Stimulated activated CD4-positive, alpha-beta T cell treated with anti-CD3 and anti-CD28 coated beads, Interleukin-1b, Interleukin-23, amount 100 ng/mL, for 4 hours (primary cell): ENCODE measurements at places on chromosomes 1 and 21.
A peak's percentile ranks its signal among the peaks of the same experiment; 100 is the strongest.

GRCh38 chr1:9198538-9199361 is 35.8 kb upstream of the H6PD start:
- DNase-seq = no peak

GRCh38 chr1:52158218-52158617 is 16.3 kb downstream of the ZFYVE9 start:
- no peak for DNase-seq

GRCh38 chr1:155504207-155504606 is 58.4 kb downstream of the ASH1L start:
- no peak for DNase-seq

- no peak for DNase-seq
Observed at GRCh38 chr21:41875086-41875485, 4.1 kb downstream of the PRDM15 start.

DNA sequence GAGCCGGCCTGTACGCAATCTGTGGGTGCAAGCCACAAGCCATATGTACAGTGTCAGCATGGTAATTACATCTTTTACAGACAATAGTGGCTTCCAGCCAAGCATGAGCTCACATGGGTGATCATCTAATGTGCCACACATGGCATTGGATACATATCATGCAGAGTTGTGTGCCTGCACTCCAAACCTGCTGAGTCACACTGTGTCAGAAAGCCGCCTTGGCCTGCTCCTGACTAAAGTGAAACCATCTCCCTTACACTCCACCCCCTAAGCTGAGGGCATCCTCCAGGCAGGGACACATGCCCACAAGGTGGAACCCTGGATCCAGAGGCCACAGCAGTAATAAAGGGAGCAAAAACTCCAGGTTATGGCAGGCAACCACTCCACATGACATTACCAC is 72.5 kb downstream of the KCNT2 start:
- DNase-seq = no peak

DNA sequence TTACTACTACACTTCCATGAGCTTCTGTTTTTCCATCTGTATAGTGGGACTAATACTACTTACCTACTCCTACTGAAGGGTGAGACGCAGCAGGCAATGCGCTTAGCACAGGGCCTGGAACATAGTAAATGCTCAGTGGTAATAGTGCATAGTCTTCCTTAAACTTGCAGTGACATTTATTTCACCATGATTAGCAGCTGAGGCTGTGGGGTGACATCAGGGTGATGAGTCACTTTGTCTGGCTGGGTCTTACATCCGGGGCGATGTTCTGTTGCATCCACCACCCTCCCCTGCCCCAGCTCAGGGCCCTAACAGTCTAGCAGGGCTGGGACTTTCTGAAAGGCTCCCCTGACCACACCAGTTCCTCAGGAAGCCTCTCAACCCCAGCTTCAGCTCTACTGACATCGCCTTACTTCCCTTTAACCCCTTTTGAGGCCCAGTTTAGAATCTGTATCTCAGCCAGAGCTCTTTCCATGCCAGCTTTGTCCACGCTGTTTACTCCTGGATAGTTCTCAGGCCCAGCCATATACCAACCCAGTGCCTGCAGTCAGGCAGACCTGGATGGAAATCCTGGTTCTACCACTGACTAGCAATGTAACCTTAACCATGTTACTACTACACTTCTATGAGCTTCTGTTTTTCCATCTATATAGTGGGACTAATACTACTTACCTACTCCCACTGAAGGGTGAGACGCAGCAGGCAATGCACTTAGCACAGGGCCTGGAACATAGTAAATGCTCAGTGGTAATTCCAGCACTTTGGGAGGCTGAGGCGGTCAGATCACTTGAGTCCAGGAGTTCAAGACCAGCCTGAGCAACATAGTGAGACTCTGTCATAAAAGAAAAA is 66.3 kb downstream of the CD58 start:
- DNase-seq = peak; percentile 51

GRCh38 chr21:33126569-33126968 is 56.6 kb downstream of the OLIG1 start:
- DNase-seq = no peak

GRCh38 chr21:26127918-26128317 is 42.7 kb downstream of the APP start:
- DNase-seq = no peak

DNA sequence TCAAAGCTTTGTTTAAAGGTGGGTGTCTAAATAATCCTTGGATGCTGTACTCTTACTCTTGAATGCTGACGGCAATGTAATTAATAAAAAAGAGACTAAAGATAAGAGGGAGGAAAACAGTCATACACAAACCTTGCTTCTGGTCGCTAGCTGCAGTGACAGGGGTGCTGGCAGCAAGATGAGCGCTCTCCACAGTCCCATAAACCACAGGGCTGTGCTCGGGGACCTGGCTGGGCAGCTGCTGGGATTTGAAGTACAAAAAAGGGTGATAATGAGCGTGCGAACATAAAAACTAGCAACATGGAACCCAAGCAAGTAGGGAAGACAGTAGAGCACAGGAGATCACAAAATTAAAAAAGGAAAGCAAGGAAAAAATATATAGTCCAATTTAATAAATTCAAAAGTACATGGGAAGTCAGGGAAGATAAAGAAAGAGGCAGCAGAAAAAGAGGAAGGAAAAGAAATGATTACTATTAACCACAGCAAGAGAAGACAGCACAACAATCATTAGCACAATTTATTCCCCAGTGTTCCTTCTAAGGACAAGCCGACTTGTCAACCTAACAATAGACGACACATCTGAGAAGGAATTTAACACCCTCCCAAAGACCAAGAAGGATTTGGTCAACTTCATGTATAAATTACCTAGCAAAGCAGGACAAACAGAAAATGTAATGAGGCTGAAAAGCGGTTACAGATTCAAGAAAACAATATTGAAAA is 162.9 kb upstream of the HP1BP3 start:
- no peak for DNase-seq

GRCh38 chr1:234911787-234912186 is 216.8 kb downstream of the TOMM20 start:
- DNase-seq = no peak

DNA sequence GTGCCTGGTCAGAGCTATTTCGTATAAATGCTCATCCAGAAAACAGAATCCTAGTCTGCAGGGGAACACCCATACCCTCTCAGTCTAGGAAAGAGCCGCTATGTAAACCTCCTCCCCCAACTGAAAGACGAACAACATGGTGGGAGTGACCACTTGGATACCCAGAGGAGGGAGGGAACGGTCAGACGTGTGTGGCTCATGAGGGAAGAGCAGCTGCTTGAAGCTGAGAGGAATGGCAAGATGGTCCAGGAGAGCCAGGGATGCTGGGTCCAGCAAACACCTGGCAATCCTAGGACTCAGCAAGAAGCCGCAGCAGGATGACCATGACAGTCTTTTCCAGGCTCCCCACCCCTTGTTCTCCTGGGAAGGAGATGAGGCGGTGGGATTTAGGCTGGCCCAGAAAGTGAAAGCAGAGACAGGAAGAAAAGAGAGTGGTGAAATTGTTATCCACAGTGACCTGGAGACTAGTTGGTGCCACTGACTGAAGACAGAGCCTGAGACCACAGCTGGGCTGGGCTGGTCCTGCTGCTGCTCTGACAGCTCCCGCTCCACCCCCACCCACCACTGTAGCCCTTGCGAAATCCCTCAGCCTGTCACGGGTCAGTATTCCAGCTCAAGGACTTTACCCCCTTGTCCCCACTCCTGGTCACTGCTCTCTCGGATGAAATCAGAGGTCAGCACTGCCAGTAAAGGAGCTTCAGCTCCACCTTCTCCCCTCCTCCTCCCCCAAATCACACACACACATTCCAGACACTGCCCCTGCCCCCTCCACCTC is 3.6 kb downstream of the CERS2 start:
- DNase-seq = no peak
